ENCODE measurements at places on chromosomes 1 and 21.

DNA sequence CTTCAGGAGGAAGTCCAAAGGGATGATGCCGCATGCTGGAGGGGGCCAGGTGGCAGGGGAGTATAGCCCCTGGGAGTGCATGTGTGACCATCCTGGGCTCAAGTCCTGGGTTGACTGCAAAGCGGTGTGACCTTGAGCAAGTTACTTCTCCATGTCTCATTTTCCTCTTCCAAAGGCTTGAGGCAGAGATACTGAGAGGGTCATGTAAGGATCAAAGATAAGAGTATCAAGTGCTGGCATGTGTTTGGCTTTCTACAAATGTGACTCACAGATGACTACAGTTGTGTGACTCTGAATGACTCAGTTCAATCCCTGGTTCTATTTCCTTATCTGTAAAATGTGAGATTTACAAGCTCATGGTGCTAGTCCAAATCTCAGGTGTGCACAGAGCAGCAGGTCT is 26.1 kb downstream of the PROK1 start:
- peak; percentile 69 for DNase-seq

- DNase-seq: peak; percentile 19
These were observed 7.1 kb downstream of the FAM89A start for GRCh38 chr1:231032963-231033362.

DNA sequence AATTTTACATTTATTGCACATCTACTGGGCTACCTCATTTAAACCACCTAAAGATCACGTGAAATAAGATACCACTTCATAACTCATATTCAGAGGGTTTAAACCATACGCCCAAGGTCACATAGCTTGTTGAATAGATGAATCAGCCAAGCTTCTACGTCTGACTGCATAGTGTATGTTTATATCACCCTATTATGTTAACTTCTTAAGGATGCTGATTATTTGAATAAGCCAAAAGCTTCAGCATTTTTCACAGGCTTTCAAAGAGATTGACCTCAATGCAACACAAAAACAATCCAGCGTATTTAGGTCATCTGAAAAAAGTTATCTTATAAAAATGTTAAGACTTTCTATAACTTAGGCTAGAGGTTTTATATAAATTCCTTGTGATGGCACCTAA is 373.8 kb downstream of the TGFB2 start:
- peak; percentile 48 for DNase-seq

DNA sequence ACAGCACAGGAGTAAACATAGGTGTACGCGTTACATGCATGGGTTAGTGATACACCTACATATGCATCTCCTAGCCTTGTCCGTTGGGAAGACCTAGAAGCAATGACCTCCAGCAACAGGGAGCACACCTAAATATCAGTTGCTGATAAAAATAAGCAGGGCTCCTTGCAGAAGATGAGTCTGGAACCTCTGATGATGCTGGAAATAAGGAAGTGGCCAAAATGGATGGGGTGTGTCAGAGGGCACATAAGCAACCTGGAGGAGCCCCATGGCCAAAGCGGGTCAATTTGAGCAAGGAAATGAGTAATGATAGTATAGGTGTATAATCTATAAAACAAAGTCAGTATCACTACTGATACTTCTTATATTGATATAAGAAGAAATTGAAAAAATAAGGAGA is 13.7 kb downstream of the ADARB1 start:
- no peak for DNase-seq

DNA sequence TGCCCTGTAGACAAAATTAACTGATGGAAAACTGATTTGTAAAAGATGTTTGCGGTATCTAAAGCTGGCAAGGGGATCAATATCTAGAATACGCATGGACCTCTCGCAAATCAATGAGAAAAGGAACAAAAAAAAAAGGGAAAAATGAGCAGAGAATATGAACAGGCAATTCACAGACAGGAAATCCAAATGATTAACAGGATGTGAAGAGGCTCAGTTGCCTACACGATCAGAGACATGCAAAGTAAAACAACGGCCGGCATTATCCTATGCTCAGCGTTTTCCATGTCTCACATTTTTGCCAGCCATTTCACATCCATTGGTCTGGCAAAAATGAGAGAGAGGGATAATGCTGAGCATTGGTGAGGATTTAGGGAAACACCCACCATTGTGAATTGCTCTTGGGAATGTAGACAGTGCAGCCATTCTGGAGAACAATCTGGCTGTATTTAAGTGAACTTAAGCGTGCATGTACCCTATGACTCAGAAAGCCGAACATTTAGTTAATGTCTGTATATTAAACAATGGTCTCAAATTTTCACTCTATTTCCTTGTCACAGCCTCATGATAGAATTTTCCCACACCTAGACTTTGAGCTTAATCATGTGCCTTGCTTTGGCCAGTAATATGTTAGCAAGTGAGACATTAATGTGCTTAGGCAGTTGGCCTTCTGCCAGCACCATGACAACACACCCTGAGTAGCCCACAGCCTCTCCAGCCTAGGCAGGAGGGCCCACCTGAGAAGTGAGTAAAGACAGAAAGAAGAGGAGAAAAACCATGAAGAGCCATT is 61.0 kb upstream of the NBPF3 start:
- no peak for DNase-seq

GRCh38 chr1:19205403-19205802 is 4.7 kb downstream of the UBR4 start:
- DNase-seq: no peak

DNA sequence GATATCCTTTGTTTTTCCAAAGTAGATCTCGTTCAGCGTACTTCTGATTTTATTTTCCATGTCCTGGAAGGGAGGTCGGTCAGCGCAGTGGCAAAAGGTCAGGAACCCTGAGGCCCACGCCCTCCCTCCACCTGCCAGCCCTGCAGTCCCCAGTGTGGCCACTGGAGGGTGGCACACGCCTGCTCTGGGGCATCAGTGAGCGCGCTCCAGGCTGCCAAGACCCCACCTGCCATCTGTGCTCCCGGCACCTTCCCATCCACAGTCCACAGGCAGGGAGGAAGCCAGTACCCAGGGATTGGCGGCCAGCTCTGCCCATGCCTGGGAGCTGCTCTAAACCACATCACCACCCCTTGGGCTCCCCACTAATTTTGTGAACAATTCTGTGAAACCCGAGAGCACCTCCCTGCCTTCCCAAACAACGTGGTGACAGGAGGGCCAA is 32.3 kb downstream of the SLC66A1 start:
- DNase-seq: peak; percentile 44

GRCh38 chr1:223018534-223018933 is 124.5 kb downstream of the TLR5 start:
- DNase-seq: no peak

DNA sequence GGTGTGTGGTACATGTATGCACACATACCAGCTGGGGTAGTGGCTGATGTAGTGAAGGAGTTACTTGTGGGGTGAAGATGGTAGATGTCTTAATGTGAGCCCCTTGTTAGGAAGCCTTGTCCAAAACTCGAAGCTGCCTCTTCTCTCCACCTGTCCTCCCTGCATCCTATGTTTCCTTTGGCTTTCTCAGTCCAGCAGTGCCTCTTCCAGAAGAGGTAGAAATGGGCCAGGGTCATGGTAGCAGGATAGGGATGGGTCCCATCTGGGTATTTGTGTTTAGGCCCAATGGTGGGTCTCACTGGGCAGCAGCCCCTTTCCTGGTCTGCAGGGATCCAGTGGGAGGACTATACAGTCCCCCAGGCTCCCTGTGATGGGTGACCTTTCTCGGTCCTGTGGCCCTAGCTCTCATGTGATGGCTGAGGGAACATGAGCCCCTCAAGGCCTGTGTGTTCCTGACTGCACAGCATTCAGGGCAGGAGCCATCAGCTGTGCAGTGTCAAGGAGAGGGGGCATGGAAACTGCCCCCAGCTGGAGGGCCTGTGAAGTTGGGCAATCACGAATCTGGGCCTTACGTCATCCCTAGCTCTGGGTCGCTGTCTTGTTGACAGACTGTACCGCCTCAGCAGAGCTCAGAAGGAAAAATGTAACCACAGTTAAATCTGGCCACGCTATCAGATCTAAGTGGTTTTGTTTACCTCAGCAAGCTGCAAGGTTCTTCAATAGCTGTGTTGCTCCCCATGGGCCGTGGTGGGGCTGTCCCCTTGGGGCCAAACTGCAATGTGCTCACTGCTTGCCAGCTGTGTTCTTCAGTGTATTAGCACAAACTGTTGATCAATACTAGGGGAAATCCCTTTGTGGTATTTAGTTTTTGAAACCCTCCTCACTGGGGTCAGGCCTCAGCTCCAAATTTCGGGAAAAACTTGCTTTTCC is 82.7 kb downstream of the NOS1AP start:
- no peak for DNase-seq

GRCh38 chr1:151934048-151934493 is 24.8 kb upstream of the THEM4 start:
- DNase-seq: peak; percentile 68

GRCh38 chr1:65213271-65214023 is 65.4 kb downstream of the AK4 start:
- no peak for DNase-seq

DNA sequence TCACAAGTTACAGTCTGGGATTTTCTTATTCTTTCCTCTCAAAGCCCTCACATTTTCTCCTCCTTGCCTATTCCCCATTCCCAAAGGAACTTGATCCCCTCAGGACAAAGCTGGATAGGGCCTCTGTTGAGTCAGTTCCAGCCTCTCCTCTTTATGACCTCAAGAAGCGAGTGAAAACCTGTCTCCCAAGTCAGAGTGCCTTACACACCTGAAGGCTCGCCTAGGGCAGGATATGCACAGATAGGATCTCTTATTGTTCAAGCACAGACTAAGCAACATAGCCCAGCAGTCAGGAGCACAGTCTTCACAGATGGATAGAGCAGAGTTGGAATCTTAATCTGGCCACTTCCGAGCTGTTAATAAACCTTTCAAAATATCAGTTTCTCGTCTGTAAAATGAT is 60.8 kb upstream of the PRRC2C start:
- no peak for DNase-seq

GRCh38 chr1:23177438-23178380 is 9.1 kb upstream of the LUZP1 start:
- peak; percentile 88 for DNase-seq

DNA sequence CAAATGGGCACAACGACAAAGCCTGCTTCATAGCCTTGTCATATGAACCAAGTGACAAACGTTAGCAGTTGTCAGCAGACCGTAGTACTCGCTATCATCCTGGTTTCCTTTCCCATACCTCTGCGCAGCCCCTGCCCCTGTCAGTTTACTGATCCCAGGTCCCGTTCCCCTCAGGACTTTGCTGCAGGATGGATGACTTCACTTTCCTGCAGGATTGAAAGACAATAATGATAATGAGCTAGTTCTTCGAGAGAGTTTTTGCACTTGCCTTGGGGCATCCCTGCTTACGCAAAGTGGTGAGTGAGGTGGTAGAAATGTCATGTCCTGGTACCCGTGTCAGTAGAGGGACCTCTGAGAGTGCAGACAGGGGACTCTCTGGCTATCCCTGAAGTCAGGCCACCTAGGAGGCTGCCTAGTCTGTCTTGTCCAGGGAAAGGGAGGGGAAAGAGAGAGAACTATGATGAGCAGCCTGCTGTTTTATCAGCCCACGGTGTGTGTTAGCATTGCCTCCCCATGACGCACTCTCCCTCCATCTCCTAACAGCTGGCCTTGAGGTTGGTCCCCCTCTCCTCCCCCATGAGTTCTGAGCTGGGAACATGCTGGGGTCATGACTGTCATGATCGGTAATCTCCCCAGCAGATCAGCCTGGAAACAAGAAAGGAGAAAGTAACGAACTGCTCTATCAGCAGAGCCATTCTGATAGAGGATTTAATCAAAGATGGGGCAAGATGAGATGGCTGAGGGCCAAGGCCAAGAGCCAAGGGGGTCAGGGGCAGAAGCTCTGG is 53.7 kb downstream of the ELK4 start:
- DNase-seq: no peak

GRCh38 chr1:39182804-39183203 is 21.7 kb upstream of the MACF1 start:
- DNase-seq: no peak

GRCh38 chr1:175540896-175541645 is 202.3 kb downstream of the TNR start:
- no peak for DNase-seq

- DNase-seq: no peak
These were observed 1.9 kb downstream of the SMIM1 start for GRCh38 chr1:3774276-3774945.

- peak; percentile 4 for DNase-seq
These were observed 28.7 kb downstream of the RSPH1 start for GRCh38 chr21:42467140-42467983.

GRCh38 chr21:19950347-19950746 is 1047.9 kb upstream of the NCAM2 start:
- no peak for DNase-seq

- no peak for DNase-seq
These were observed 184.7 kb upstream of the SGIP1 start for GRCh38 chr1:66349242-66349641.

DNA sequence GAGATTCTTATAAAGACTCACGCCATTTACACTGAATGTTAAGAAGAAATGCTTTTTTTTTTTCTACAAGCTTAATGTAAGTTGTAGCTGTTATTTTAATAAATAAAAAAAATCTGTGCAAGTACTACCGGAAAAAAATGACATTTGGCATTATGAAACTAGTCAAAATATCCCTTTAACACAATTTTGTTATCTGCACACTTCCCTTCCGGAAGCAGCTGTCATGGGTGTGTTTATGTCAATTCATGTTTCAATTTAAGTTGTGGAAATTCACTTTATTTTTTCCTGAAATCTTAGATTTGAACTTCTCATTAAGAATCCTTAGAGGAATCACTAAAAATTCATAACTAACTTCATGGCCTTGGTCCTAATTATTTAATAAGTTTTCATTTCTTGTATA is 308.1 kb downstream of the KCTD3 start:
- DNase-seq: no peak

DNA sequence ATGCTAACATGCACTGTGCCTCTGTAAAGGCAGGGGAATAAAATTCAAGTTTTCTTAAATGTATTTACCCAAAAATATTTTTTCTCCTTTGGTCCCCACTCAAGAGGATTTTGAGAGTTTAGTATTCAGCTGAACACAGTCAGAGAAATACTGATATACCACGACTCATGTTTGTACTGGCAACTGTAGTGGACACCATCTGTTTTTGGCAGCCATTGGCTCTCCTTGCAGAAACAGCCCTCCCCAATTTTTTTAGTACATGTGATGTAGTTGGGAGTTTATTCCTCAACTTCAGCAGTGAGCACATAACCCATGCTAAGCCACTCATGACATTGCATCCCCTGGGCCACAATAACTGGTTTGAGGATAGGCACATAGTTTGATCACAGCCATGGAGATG is 154.8 kb upstream of the POU3F1 start:
- DNase-seq: no peak

DNA sequence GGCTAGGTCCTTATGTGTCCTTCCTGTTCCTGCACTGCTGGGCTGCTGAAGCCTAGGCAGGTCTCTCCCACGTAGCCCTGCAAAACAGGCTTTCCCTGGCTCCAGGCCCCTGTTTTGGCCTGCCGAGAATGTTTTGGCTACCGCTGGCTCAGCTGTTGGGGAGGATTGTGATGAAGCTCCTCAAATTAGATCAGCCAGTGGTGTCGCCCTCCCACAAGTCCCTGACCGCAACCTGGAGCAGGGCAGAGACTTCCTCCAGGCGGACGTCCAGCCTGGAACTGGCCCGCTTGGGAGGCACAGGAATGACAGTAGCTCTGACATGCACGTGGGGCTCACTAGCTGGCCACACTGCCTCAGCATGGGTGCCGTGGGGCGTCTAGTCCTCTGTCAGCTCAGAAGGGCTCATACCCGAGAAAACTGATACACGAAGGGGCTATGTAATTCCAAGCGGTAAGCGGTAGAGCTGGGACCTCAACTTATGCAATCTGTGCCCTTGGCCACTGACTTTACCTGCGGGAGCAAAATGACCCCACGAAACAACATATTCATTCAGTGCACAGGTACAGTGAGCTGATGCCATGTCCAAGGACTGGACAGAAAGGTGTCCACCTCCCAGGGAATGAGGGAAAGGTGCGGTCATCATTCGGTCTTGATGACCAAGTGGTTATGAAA is 26.6 kb downstream of the DHRS3 start:
- DNase-seq: peak; percentile 61

- DNase-seq: no peak
These were observed 103.4 kb upstream of the ESRRG start for GRCh38 chr1:216826646-216827045.
